Stimulated activated CD4-positive, alpha-beta T cell treated with anti-CD3 and anti-CD28 coated beads, TNF-alpha, amount 100 ng/mL, for 24 hours (primary cell): ENCODE measurements at places on chromosomes 7 and 10.

DNA sequence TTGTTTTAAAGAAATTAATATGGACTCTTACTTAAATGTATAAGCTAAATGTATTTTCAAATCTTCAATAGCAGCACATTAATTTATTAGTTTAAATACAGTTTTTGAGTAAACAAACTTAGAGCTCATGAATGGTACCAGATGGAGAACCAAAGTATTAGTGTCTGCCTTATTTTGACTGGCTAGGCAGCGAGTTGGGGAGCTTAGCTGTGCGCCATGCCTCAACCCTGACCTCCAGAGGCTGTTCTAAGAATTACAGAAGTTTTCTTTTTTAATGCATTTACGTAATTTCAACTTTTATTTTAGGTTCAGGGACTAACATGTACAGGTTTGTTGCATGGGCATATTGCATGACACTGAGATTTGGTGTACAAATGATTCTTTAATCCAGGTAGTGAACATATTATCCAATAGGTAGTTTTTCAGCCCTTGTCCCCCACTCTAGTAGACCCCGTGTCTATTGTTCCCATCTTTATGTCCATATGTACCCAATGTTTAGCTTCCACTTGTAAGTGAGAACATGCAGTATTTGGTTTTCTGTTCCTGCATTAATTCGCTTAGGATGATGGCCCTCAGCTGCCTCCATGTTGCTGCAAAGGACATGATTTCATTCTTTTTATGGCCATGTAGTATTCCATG lies 166.8 kb downstream of the IQUB start:
- DNase-seq: no peak

GRCh38 chr7:108421720-108422331 lies 34.4 kb downstream of the NRCAM start:
- DNase-seq: no peak

- no peak for DNase-seq
These were observed 167.9 kb downstream of the RNF216 start for GRCh38 chr7:5613607-5614006.

DNA sequence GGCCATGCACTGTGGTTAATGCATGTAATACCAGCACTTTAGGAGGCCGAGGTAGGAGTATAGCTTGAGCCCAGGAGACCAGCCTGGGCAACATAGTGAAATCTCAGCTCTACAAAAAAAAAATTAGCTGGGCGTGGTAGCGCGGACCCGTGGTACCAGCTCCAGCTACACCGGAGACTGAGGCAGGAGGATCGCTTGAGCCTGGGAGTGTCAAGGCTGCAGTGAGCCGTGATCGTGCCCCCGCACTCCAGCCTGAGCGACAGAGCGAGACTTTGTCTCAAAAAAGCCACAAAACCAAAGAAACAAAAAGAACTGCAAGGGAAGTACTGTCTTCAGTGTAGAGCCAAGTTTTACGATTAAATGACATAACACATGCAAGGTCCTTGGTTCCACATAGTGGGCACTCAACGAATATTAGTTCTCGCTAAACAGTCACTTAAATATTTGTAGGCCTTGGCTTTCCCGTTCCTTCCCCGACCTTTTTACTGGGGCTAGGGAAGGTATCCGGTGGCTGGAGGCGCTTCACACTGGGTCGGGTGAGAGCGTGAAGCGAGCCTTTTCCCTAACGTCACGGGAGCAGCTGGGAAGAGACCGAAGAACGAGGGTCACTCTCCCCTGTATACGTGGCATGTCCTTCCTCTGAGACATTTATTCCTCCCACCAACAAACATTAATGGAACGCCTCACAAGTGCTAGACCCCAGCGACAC lies 993 bp upstream of the SND1 start:
- DNase-seq: no peak

DNA sequence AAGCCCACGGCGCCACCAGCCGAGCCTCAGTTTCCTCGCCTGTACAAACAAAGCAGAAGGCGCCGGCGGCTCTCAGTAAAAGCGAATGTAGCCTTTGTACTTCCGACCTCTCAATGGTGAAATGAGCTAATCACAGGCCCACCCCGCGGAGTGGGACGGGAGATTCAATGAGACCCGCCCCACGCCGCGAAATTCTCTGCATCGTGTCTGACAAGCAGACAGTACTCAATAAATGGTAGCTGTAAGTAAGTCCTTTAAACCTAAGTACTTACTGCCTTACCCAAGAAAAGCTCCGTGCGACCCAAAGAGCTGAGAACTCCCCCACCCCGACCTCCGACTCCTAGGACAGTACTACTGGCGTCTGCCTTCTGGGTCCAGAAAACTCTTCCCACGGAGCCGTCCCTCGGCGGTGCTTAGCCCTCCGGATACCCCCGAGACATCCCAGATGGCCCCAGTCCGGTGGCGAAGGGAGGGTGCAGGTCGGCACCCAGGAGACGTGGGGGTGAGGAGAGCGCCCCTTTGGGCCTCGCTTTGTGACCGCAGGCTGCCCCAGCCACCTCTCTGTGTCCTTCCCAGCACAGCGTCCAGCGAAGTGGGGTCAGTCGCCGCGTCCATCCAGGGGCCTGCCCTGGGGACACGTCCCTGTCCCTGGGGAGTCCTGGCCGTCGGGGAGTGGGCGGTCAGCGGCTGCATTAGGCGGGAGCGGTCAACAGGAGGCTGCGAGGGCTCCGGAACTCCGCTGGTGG lies 972 bp upstream of the CXCL12 start:
- no peak for DNase-seq

DNA sequence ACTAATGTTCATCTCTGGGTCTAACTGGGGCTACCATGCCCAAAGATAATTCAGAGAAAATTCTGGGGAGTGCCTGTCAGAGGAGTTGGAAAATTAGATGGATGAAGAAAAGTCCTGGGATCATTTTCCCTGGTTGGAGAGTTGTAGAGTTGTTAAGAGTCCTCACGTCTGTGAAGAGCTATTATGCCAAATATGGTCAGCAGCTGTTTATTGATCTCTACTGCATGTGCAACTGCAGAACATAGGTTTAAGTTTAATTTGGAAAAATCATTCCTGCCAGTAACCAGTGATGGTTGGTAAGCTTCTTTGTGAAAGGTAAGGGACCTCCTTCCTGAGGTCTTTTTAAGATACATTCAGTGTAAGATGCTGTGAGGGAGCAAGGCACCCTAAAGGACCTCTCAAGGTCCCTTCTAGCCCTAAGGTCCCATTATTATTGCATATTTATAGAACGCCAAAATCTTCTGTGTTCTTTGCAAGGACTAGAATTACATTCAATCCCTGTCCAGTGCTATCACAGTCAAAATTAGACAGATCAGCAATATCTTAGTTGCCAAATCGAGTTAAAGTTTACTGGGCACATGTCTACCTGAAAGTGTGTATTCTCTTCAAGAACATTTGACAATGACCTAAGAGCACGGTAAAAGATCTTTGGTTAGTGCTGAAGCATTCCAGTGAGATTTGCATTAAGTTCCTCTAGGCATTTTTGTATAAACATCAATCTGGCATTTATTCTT lies 62.7 kb downstream of the VTI1A start:
- no peak for DNase-seq

DNA sequence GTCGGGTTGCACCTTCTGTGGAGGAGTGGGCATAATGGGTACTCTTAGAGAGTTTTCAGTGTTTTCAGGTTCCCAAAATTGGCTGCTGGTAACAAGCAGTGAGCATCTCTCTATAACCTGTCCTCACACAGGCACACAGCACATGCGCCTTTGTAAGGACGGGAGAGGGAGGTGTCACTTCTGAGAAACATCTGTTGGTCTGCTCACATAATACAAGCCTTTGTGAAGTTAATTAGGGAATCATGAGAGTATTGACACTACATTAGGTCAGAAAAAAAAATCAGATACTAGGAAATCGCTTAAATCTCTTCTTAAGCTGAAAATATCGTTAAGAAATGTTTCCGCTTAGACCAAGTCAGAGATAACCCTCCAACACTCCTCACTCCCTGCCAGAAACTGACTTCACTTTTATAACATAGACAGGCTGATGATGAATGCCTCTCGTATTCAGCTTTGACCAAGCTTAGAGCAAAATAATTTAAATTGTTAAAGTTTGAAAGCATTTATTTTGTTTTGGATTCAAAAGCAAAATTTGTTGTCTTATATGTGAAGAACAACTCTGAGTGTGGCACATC lies 769.7 kb downstream of the TNS3 start:
- DNase-seq: no peak

GRCh38 chr7:17586711-17587110 lies 288.3 kb downstream of the AHR start:
- no peak for DNase-seq

- DNase-seq: no peak
These were observed 24.8 kb downstream of the CCSER2 start for GRCh38 chr10:84353052-84353803.

- DNase-seq: no peak
These were observed 393.6 kb upstream of the GALNT17 start for GRCh38 chr7:70738151-70738885.

DNA sequence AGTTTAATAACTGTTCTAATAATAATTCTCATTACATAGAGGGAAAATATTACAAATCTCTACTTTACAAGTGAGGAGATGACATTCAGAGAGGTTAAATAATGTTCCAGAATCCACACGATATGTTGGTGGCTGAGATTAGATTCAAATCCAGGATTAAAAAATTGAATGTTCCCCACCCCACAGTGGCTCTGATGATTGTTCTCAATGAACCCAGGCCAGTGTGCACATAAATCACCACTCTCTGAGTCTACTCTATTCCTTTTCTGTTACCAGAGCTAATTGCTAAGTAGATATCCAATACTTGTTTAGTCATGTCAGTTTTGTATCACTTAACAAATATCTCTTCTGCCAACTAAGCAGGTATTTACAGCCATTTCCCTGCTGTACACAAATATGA lies 281.0 kb downstream of the ABCA13 start:
- DNase-seq: no peak

DNA sequence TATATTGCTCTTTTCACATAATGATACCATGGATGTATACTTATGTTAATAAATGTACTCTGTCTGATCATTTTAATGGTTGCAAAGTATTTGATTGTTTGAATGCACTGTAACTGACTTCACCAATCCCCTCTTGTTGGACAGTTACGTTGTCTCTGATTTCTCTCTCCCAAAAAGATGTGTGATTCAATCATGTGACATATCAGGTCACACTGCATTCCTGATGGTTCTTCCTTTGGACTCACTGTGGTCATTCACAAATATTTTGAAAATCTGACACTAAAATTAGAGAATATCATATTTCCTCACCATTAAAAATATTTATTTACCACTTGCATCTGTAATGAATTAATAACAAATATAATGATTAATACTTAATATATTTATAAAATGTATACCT lies 22.2 kb downstream of the SLC16A12 start:
- no peak for DNase-seq

GRCh38 chr7:7859411-7859810 lies 109.2 kb upstream of the GLCCI1 start:
- DNase-seq: no peak

DNA sequence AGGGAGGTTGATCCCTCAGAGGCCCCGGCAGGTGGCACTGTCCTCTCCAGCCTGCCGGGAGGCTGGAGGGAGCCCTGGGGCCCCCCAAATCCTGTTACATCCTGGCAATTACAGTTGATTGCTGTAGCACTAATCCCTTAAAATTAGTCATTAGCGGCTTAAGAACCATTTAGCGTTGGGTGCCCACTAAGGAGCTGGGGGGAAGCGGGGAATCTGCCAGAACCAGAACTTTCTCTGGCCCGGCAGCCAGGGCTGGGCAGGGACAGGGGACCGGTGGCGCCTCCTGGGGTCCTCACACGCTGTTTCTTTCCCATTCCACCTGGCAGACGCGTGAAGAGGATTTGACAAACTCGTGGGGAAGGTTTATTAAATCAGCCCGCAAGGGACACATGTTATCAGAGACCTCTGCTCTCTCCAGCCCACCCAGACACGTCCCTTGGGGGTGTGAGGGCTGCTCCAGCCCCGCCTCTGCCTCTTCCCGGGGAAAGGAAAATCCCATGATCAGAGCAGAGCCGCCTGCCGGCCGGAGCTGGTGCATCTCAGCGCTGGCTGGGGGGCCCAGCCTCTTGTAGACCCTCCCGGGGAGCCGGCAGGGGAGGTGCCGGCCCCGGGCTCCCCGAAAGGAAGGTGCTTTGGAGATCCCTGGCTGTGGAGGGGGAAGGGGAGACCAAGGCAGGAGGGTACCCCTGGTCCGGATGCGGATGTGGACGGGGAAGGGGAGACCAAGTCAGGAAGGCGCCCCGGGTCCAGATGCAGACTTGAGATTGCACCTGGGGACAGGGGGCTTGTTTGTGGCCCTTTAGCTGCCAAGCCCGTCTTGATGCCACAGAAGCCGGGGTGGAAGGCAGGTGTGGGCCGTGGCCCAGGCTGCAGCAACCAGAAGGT lies 142.7 kb downstream of the ELFN1 start:
- DNase-seq: no peak

DNA sequence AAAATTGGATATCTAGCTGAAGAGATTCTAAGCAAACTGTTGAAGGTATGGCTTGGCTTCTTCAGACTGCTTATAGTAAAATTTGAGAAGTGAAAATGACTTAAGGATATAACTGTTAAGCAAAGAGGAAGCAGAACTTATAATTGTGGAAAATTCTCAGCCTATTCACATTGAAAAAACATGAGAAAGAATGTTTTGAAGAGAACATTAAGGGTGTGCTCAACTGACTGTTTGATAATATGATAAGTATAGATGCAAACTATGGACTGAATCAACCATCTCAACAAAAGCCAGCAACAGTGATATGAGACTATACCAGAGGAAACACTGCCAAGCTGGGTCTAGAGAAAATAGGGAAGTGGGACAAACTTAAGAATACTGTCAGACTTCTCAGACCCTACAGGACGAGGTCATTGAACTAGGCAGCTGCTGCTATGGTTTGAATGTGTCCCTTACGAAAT lies 133.1 kb upstream of the PPP1R3A start:
- DNase-seq: no peak

DNA sequence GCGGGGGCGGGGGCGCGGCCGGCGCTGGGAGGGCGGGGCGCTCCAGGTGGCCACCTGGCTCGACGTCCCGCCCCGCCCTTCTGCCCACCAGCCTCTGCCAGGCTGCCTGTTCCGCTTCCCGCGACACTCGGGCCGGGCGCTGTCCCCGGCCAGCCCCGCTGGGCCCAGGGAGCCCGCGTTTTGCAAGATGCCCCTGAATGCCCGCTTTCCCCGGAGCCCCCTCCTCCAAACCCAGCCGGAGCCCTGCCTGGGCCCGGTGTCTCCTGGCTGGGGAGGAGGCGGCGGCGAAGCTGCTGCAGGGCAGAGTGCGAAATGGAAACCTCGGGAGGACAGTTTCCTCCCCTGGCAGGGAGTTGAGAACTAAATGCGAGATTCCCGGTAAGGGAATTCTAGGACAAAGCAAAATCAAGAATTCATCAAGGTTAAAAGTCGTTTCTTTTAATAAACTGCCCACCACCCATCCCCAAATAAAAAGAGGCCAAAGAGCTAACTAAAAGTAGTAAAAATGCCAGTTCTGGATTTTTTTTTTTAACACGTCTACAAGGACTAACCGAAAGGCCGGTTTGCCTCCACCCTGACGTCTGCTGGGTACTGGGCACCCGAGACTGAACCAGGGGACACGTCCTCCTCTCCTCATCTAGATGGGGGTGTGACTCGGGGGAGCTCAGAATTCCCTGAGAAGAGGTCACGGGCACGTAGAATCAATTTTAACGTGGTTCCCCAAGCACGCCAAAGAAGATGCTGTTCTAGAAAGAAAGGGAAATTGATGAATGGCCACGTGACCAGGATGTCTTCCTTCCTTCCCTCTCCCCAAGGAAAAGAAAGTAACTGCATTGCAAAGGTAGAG lies 200.4 kb upstream of the NFE2L3 start:
- DNase-seq: no peak

- DNase-seq: peak; percentile 48
These were observed 35.4 kb downstream of the C7orf25 start for GRCh38 chr7:42876182-42877068.
